ENCODE measurements at places on chromosomes 6 and 20. TPM values are rescaled to one million over a fixed set of nuclear protein-coding genes. Genes with fewer than 3 reads are reported as not detected.

Gene ITPR3
- 86.3 TPM for total RNA-seq

DNA sequence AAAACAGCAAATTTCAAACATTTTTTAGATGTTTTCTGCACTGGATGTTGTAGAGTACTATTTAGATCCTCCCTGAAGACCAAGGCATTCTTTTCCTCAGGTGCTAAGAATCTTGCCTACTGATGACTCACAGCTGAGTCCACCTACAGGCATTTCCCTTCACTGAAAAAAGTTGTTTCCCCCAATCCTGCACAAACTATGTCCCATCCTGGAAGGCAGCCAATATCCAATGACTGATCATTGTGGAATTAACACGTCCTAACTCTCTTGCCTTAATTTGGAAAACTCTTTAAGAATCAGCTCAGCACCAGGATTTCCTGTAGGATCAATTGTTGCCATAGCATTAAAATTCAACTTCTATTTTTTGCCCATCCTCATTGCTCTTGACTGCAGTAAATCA, 268.4 kb upstream of the IRAK1BP1 start:
- no peak for DNase-seq

DNA sequence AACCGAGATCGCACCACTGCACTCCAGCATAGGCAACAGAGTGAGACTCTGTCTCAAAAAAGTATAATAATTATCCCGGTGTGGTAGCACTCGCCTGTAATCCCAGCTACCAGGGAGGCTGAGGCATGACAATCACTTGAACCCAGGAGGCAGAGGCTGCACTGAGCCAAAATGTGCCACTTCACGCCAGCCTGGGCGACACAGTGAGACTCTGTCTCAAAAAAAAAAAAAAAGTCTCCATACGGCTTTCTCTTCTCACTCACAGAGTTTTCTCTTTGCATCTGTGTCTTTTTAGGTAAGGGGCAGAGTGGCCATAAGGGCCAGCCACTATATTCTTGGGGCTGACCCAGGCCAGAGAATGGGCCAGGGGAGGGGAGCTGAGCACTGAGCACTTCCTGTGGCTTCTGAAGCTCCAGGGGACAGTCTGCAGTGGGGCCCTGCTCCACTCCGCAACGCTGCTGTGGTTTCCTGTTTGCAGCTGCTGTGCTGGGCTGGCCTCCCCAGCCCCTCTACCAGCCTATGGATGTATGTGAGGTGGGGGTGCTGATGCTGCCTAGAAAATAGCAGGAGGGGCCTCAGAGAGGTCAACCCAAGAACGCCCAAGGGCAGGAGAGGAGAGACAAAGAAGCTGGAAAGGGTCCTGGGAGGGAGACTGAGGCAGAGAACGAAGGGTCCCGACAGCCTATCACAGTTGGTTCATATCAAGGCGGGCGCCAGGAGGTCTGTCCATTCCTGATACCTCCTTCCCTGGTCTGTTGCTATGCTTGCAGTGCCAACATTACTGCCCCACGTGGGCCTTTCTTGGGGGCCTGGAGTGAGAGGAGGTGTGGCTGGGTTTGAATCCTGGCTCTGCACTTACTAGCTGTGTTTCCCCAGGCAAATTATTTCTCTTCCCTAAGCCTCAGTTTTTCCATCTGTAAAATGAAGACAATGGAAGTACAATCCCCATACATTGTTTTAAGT, 16.0 kb downstream of the SLA2 start:
- DNase-seq, result no peak

GRCh38 chr6:84258866-84259265, 31.4 kb upstream of the CEP162 start:
- no peak for DNase-seq

Gene PGK2
- not detected for total RNA-seq

- no peak for DNase-seq
Measured at GRCh38 chr20:64229507-64230061, 26.0 kb upstream of the PCMTD2 start.

DNA sequence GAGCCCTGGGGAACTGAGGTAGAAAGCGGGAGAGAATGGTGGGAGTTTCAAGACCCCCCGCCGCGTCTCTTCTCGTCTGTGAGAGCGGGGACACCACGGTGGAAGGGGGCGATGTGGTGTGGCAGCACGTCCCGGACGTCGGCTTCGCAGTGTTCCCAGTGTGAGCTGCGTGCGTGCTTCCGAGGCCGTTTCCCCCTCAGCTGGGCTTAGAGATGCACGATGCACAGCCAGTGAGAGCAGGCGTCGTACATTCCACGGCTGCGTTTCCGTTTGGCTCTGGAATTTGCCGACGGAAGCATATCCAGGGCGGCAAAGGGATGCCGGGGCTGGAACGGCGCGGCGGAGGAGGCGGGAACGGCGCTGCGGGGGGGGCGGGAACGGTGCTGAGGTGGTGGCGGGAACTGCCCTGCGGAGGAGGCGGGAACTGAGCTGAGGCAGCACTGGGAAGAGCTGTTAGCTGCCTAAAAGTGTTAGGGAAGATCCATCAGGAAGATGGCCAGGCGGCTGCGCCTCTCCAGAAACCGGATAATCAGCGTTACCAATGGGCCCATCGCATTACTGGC, 37.7 kb downstream of the KIF25 start:
- DNase-seq, result peak; percentile 84

GRCh38 chr20:988272-988671, 13.8 kb downstream of the RSPO4 start:
- no peak for DNase-seq

GRCh38 chr6:142696123-142697000, 248.6 kb downstream of the HIVEP2 start:
- peak; percentile 82 for DNase-seq

- DNase-seq, result peak; percentile 78
Measured at GRCh38 chr20:10671221-10671918, 2.4 kb downstream of the JAG1 start.

GRCh38 chr20:34566978-34567891, 8.7 kb downstream of the MAP1LC3A start:
- DNase-seq, result peak; percentile 11

GRCh38 chr6:115945306-115945705, 115.4 kb downstream of the FRK start:
- no peak for DNase-seq

DNA sequence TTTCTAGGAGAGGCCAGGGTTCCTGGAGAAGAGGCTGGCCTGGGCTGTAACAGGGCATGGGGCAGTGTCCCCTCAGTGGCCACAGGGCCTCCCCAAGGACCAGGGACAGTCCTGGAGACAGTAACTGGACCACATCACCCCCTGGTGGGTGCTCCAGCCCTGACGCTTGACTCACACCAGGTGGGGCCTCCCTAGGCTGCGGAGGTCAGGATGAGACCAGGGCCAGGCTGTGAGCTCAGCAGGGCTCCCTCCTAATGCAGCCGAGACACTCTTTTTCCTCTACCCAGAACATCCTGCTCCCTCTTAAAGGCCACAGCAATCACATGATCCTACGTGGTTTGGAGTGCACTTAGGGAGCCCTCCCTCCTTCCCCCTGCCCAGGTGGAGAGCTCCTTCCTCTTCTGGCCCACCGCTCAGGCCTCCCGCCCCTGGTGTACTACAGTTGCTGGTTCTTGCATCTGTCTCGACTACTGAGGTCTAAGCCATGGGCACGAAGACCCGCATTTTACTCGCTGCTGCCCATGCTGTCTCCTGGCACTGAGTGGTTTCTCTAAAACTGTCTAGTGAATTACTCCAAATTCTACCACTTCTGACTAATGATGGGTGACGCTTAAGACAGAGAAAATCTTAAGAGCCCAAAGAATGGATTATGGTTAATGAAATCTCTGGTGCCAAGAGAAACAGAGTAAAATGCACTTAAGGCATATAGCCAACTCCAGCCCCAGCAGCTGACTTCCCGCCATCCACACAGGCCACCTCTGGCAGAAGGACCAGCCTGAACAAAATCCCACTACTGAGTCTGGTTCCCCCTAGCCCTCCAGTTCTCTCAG, 166.1 kb upstream of the CST7 start:
- no peak for DNase-seq

All from kidney (tissue), 22 donors.